ENCODE measurements at places on chromosomes 12 and 14.
A peak's percentile ranks its signal among the peaks of the same experiment; 100 is the strongest.

GRCh38 chr12:71708658-71709057 lies 22.8 kb downstream of the TMEM19 start:
- no peak for DNase-seq

GRCh38 chr12:104454997-104455396 lies 1.8 kb upstream of the CHST11 start:
- no peak for DNase-seq

- DNase-seq: no peak
Observed at GRCh38 chr14:67140556-67140955, 48.7 kb upstream of the GARIN2 start.

GRCh38 chr12:52183544-52183910 lies 8.3 kb downstream of the KRT80 start:
- DNase-seq: no peak

GRCh38 chr12:90618586-90618985 lies 336.4 kb downstream of the CCER1 start:
- DNase-seq: no peak

DNA sequence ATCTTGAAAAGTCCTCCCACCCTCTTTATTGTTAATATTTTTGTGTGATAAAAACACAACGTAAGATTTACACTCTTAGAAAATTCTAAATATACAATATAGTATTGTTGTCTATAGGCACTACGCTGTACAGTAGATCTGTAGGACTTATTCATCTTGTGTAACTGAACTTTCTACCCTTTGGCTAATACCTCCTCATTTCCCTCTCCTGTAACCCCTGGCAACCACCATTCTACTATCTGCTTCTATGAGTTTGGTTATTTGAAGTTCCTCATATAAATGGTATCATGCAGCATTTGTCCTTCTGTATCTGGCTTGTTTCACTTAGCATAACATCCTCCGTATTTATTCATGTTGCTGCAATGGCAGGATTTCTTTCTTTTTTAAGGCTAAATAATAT lies 5.2 kb upstream of the CLEC9A start:
- DNase-seq: no peak

GRCh38 chr12:104560881-104561280 lies 104.1 kb downstream of the CHST11 start:
- DNase-seq: no peak

DNA sequence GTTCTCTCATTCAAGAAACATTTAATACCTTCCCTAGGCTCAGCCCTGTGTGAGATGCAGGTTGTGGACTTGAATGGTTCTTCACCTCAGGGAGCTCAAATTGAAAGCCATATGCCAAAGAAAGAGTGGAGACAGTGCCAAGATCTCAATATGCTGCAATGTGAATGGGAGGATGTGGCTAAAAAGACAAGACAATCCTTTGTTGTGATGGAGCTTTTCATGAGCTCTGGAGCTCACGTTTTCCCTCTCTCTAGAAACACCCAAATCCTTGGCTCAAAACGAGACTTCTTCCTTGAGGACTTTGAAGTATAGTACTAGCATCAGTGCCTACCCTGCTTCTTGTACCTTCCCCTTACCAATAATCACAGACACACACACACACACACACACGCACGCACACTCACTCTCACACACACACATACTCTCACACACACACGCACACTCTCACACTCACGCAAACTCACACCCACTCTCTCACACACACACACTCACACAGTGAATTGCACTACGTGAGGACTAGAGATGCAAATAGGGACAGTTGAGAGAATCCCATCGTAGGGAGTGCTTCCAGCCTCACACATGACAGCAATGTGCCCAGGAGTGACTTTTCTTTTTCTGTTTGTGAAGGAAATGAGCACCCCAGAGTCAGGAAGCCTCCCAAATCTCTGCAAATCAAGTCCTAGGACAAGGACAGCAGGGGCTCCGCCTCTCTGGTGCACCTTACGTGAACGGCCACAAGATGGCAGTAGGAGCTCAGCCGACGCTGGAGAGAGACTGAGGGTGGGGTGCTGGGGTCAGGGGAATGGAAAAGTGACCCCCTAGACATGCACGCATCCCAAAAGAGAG lies 231.4 kb downstream of the PCNX1 start:
- peak; percentile 50 for DNase-seq

GRCh38 chr12:51238037-51238509 lies 553 bp upstream of the DAZAP2 start:
- DNase-seq: no peak

DNA sequence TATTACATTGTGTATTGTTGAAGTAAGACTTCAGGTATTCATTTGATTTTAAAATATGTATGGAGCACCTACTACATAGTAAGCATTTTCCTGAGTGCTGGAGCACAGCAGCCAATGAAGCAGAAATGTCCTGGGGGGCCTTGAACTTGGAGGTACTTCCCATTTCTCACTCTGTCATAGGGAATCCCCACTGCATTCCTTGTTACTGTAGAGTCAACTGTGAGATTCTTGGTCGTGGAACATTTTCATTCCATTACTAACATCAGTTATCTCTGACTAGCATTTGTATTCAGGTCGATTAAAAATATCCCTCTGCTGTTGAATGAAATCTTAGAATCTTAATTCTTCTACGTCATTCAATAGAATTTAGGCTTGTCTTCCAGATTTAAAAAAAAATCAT lies 66.7 kb downstream of the PDE3A start:
- DNase-seq: no peak

GRCh38 chr12:133204264-133204603 lies 22.9 kb downstream of the ZNF268 start:
- no peak for DNase-seq

DNA sequence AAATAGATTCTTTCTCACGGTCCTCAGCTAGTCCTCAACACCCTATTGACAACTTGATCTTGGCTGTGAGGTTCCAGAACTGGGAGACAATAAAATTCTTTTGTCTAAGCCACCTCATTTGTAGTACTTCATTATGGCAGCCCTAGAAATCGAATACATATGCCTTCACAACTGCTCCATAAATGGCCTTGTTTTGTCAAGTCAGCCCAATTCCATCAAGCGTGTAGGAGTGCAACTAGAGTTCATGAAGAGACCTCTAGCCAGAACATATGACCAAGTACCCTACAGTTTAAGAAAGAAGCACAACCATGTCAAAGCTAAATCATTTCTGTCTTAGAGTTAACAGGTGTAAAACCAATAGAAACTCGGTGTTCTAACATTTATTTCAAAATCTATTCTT lies 45.0 kb upstream of the PLEKHA5 start:
- no peak for DNase-seq

DNA sequence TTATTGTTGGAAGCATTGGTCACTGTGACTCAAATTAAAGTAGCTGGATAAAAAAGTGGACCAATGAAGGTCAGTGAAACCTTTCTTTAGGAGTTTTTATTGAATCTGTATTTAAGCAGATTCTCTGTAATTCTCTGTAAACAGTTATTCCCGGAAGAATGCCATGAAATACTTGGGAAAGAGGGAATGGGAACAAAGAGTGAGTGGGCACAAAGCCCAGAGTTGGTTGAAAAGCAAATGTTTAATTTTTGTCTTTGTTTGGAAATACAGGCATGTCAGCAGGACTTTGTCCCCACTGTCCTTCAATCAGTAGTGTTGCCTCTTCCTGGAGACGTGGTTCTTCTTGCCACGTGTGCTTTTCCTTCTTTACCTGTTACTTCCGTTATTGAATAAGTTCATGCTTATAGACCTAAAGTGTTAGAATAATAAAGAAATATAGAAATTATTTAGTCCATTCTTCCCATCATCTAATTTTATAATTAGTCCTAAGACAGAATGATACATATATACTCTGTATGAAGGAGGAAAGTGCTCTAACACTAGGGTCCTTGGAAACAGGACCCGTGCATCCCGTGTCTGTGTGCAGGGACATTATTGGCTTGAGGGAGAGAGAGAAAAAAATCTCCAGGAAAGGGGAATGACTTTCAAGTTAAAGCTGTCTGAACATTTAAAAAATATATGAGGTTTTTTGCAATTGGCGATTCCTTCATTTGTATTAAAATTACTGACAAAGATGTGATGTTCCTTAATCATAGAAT lies 2.0 kb upstream of the ANG start:
- DNase-seq: no peak

- DNase-seq: no peak
Observed at GRCh38 chr14:70753518-70753953, 55.8 kb downstream of the MAP3K9 start.

DNA sequence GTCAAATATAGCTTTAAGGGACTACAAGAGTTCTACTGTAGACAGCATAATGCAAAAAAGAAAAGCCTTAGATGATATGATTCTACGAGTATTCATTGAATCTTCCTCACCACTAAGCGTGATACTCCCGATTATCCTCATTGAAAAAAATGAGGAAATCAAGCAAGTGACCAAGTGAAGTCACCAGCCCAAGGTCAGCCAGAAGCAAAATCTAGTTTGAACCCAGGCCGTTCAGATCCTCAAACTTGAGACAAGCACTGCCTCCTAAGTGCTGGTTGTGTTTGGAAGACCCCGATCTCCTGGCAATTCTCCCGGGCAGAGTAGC lies 845 bp downstream of the GIT2 start:
- DNase-seq: no peak

DNA sequence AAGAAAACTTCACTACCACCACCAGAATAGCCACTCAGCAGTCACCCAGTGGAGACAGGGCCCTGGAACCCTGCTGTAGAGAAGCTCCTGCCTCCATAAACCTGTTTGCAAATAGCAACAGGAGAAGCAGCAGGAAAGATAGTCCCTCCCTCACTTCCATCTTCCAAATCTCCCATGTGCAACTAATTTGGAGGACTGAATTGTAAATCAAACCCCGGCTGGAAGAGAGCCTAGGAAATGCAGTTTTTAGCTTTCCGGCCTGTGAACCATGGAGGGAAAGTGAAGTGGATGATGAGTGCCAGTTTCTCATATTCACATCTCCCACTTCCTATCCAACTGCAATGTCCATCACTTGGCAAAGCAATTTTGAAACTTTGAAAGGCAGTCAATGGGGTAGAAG lies 167.2 kb upstream of the FRMD6 start:
- DNase-seq: no peak

- DNase-seq: no peak
Observed at GRCh38 chr12:52515927-52516831, 4.0 kb downstream of the KRT5 start.

- DNase-seq: no peak
Observed at GRCh38 chr12:22598763-22599161, 26.2 kb upstream of the ETNK1 start.

DNA sequence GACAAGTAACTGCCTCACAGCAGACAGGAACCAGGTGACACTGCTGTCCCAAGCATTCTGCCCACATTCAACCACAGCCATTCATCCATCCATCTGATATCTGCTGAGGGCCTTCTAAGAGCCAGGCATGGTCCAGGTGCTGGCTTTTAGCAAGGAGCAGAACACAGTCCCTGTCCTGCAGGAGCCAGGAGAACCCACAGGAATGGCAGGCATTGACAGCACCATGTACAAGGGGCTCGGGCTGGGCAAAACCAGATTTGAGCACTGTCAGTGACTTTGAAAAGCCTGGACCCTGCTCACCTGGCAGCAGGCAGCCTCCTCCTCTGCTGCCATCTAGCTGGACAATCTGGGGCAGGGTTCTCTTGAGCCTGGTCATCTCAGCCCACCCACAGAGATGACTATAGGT lies 137.0 kb downstream of the ZFP36L1 start:
- DNase-seq: no peak

- no peak for DNase-seq
Observed at GRCh38 chr12:122107261-122107660, 28.7 kb downstream of the MLXIP start.

GRCh38 chr12:53695152-53696145 lies 19.6 kb upstream of the ATP5MC2 start:
- peak; percentile 21 for DNase-seq

- no peak for DNase-seq
Observed at GRCh38 chr12:70698345-70698744, 61.1 kb upstream of the PTPRB start.

GRCh38 chr12:93098077-93098476 lies 169.0 kb upstream of the EEA1 start:
- peak; percentile 65 for DNase-seq

GRCh38 chr14:48096897-48097296 lies 421.5 kb upstream of the MDGA2 start:
- DNase-seq: no peak

GRCh38 chr14:37596790-37597472 lies 1.5 kb downstream of the TTC6 start:
- no peak for DNase-seq

GRCh38 chr14:68440820-68441219 lies 352.0 kb downstream of the ZFP36L1 start:
- DNase-seq: no peak

DNA sequence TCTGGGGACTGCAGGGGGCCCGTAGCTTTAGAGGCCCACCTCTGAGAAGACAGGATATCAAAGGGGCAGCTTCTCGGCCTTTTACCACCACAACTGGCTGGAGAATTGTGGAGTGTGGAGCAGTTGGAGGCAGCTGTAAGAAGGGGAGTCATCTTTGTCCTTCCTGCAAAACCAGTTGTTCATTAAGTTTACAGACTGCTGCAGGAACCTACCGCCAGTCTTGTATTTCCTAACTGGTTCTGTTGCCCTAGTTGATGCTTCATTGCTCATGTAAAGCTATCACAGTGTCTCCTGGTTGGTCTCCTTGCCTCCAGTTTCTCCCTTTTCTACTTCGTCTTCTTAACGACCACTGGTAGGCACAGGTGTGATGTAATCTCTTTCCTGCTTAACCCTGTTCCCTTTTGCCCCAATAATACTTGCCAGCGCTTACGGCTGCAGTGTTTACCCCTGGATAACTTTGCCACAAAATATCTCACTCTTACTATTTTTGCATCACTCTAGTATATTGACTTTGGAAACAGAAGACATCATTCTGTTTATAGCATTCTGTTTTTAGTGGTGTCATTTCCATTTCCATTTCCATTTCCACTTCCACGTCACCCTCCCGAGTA lies 11.9 kb downstream of the ESPL1 start:
- no peak for DNase-seq

Measured in CD4-positive, alpha-beta T cell treated with Interleukin-15 for 4 hours (primary cell).